ENCODE measurements at places on chromosomes 12 and 14.

- peak; percentile 87 for DNase-seq
Observed at GRCh38 chr12:131222329-131223139, 268.8 kb downstream of the ADGRD1 start.

GRCh38 chr14:23601845-23602180 is 23.2 kb upstream of the JPH4 start:
- no peak for DNase-seq

DNA sequence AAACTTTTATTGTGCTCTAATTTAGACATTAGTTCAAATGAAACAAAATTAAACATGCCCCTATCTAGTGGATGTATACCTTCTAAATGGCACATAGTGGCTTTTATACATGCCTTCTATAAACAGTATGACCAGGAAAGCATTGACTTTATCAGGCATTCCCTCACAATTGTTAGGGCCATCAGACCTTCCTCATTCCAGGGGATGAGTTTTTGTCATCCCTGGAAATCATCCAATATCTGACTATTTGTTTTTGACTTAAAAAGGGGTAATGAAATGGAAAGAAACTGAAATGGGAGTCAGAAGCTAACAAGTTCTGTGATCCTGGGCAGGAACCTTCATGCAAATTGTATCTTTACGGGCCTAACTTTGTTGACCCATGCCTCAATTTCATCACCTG is 58.0 kb downstream of the BICDL1 start:
- no peak for DNase-seq

DNA sequence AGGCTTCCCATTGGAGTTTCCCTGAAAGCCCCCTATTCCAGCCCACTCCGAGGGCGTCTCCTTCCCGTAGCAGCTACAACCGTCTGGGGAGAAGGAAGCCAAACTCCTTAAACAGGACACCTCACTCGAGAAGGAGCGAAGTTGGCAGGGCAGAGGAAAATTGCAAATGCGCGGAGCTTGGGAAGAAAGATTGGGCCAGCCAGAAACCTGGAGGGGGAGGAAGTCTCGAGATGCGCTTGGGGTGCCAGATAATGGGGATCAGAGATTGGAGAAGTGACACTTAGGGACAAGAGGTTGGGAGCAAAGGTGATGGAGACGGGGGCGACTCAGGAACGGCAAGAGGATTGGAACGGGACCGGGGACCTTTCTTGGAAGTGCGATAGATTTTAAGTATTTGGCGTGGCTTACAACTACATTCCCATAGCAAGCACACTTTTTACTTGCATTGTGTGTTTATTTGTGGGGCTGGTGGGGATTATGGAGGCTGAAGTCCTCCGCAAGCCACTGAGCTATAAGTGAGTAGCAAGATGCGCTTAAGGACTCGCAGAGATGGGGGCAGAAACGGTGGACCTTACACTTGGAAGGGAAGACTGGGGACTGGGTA is 926 bp downstream of the HRK start:
- DNase-seq: no peak

- DNase-seq: no peak
Observed at GRCh38 chr14:104950021-104950420, 25.3 kb downstream of the PLD4 start.

DNA sequence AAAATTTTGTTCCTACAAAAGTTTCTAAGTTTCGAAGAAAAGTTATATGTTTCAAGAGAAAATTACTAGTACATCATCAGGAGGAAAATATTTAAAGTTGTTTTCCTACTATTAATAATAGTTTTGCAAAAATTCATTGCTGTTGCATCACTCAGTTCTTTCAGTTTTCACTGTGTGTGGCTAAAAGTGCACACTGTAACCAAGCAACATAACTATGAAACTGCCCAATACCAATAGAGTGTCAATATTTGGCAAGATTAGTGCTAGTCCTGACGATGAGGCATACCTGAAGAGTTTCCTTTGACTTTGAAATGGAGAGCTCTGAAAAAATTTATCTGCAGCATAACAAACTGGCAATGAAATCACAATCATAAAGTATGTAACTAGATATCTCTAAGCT is 194.3 kb downstream of the CPNE8 start:
- DNase-seq: no peak

DNA sequence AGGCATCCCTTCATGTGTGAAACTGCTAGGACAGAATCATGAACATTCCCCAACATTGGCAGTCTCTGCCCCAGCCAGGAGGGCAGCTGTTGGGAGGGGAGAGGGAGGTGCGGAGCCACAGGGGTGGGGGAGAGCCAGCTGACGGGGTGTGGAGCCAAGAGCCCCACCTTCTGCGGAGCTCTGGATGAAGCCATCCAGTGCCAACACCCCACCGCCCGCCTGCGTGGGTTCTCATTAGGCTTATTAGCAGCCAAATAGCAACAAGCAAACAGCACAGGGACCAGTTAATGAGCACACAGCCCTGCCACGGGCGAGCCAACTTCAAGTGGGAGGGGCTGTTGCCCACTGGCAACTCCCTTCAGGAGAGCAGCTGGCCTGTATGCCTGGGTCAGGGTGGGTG is 12.1 kb downstream of the LTBP2 start:
- DNase-seq: no peak

GRCh38 chr14:104040539-104040938 is 45.0 kb upstream of the ASPG start:
- DNase-seq: no peak

DNA sequence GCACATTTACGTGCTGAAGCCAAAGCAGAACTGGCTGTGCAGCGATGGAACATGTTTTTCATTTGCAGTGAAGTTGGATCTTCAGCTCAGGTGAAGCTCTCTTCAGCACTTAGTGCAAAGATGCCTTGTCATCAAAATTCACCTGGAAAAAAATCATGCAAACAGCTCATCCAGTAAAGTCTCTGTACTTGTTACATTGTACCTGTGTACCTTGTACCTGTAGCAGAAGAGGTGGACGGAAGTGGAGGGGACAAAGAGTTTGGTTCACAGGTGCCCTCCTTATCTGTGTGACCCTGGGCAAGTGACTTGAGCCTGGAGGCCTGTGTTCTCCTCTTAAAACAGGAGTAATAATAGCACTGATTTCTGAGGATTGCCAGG is 54.0 kb downstream of the ADGRD1 start:
- DNase-seq: no peak

GRCh38 chr12:66247741-66248140 is 54.6 kb upstream of the HELB start:
- DNase-seq: no peak

GRCh38 chr12:30438601-30439041 is 257.0 kb downstream of the IPO8 start:
- DNase-seq: no peak

DNA sequence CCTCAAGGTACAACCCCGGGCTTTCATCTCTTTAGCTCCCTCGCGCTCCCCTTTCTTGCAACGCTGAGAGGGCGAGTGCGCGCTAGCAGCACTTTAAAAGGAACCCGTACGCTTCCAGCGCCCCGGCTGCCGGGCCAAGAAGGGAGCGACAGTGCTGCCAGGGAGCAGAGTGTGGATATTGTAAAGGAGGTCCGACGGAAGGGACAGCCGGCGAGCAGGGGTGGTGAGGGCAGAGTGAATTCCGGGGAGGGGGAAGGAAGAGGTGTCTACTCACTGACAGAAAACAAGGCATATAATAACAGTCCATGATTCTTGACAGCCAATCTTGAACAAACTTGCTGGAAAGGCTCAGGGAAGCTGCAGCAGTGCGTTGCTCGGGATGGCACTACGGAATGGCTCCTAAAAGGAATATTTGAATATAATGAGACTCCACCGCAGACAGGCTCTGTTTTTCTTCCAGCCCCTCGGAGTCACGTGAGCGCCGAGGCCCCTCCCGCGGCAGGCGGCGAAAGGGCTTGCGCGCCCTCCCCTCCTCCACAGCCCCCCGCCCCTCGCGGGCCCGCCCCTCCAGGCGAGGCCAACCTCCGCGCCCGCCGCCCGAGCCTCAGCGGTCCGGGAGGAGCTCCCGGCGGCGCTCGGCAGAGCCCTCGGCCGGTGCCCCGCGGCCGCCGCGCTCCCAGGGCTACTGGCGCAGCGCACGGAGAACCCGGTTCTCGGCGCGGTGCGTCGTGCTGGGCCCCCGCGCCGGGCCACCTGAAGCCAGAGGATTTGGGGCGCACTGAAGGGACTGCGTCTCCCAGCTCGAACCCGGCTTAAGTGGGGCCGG is 3.4 kb downstream of the BMP4 start:
- DNase-seq: peak; percentile 94

DNA sequence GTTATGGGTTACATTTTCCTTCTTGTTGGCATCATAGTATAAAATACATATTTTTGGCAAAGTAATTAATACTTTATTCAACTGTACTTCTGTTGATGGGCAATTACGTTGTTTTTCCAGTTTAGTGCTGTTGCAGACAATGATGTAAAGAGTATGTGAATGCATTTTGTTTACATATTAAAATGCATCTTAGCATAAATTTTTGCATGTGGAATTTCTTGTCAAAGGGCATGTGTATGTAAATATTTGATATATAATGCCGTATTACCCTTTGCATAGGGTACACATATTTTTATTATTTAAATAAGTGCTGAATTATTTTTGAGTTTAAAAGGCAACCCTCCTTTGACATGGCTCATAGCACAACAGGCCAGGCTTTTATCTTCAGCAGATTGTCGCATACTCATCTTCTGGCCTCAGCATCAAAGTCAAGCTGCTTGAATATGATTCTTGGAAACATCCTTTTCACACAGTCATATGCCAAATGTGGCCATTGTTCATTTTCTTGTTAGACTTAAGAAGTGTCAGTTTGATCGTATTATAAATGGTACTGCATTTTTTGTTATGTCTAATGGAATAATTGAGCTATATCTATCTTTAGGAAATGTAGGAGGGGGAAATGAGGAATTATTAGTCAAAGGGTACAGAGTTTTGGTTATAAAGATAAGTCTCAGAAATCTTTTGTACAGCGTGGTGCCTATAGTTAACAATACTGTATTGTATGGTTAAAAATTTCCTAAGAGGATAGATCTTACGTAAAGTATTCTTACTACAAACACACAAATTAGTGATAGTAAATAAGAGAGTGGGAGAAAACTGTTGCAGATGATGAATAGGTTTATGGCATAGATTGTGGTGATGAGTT is 138.5 kb downstream of the FUT8 start:
- no peak for DNase-seq

DNA sequence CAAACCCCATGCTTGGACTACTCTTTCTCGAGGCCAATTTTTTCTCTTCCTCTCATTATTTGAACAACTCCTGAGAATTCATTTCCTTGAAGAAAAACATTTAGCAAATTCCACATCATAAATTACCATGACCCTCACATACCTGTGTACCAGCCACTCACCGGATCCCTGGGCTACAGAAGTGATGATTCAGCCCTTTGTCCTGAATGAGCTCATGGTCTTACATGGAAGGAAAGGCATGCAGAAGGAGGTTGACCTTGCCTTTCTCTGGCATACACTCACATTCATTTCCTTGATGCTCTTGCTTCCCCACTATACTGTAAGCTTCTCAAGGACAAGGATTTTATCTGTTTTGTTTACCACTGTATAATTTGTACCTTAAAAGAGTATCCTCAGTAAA is 191.5 kb downstream of the SLC5A8 start:
- no peak for DNase-seq

DNA sequence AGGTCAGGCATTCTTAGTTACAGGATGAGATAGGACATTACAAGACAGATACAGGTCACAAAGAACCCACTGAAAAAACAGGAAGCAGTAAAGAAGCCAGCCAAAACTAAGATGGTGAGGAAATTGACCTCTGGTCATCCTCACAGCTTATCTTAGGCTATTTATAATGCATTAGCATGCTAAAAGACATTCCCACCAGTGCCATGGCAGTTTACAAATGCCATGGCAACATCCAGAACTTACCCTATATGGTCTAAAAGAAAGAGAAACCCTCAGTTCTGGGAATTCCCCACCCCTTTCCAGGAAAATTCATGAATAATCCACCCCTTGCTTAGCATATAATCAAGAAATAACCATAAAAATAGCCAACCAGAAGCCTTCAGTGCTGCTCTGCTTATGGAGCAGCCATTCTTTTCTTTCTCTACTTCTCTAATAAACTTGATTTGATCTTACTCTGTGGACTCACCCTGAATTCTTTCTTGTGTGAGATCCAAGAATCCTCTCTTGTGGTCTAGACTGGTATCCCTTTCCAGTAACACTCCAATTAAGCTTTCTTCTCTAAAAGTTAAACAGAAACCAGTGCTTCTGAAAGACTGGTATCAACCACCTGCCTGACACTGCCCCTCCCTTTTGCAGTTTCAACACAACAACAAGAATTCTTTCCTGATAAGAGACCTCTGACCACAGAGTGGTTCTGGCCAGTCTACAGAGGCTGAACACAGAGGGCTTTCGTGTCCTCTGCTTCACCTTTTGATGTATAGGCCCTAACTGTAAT is 86.9 kb downstream of the BCAT1 start:
- no peak for DNase-seq

DNA sequence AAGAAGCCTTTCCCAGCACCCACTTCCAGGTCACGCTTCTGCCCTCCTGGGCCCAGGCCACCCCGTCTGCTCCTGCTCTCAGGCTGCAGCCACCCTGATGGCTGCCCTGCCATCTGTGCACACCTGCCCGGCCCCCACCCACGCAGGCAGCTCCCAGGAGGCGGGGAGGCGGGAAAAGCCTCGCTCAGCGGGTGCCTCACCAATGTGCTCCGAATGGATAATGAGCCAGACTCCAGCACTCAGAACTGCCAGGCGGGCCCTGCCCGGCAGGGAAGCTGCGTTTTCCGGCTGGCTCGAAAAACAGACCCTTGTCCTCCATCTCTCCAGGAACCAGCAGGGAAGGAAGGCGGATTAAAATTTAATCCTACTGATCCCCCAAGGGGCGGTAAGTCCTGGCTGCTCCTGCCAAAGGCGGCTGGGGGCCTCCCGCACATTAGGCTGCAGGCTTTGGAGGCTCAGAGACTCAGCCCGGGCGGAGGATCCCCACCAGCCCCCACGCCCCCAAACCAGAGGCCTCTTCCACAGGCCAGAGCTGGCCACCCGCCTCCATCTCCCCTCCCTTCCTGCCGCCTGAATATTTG is 104.0 kb downstream of the NCOR2 start:
- DNase-seq: no peak

DNA sequence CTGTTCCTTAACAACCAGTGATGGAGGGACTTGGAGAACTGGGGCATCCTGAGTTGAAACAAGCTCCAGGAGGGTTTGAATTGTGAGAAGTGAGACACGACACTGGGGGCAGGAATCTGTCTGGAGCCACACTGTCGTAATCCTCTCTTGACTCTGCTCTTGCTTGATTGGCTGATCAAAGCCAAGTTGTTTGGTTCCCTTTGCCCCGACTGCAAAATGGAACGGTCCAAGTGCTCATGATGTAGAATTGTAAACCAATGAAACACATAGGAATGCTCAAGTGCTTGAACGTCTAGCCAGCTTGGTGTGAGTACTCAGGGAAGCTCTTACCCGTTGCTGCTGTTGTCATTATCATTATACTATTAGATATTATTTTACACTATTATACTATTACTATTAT is 98.1 kb downstream of the TMEM132C start:
- no peak for DNase-seq
